Adipose tissue (tissue), 3 donors: ENCODE measurements at places on chromosomes 5 and 9. TPM values are rescaled to one million over a fixed set of nuclear protein-coding genes. Genes with fewer than 3 reads are reported as not detected.

Gene IL13
- 1.2 TPM for polyA plus RNA-seq

Gene SMU1
- polyA plus RNA-seq = 10.5 TPM

Gene DMRTA1
- polyA plus RNA-seq = 0.22 TPM

Gene THBS4
- polyA plus RNA-seq = 5.3 TPM

Gene C5orf58
- not detected for polyA plus RNA-seq

Gene ENC1
- 11.1 TPM for polyA plus RNA-seq

Gene ANKHD1
- 32.7 TPM for polyA plus RNA-seq

Gene TGFBI
- polyA plus RNA-seq = 10.9 TPM

Gene LHFPL2
- 7.3 TPM for polyA plus RNA-seq

Gene MIER3
- 3.4 TPM for polyA plus RNA-seq

Gene NFIB
- polyA plus RNA-seq = 16.8 TPM

Gene TAF11L5
- polyA plus RNA-seq = not detected

Gene PCDHA11
- not detected for polyA plus RNA-seq

Gene SLC34A1
- not detected for polyA plus RNA-seq

Gene ARRDC1
- 39.7 TPM for polyA plus RNA-seq

Gene CD74
- 118 TPM for polyA plus RNA-seq

Gene SLC6A7
- polyA plus RNA-seq = not detected

Gene SURF2
- polyA plus RNA-seq = 32.1 TPM

Gene LCN9
- not detected for polyA plus RNA-seq

Gene LECT2
- not detected for polyA plus RNA-seq

Gene PFN3
- polyA plus RNA-seq = not detected

Gene PDE6A
- not detected for polyA plus RNA-seq

Gene WNT8A
- polyA plus RNA-seq = not detected

Gene PCDHA9
- polyA plus RNA-seq = not detected

Gene FIBCD1
- 4.6 TPM for polyA plus RNA-seq

Gene CDX1
- 0.12 TPM for polyA plus RNA-seq

Gene RANBP17
- polyA plus RNA-seq = 0.85 TPM

Gene NUTM2F
- polyA plus RNA-seq = not detected
